NCI-H446 treated with DMSO at 0.1 percent for 48 hours (cell line): ENCODE measurements at places on chromosomes 5 and 9.

- no peak for DNase-seq
These were observed 12.6 kb downstream of the HTR4 start for GRCh38 chr5:148641735-148642134.

GRCh38 chr9:82410306-82410705 lies 421.7 kb downstream of the SPATA31D1 start:
- DNase-seq, result no peak

GRCh38 chr5:119016125-119016774 lies 27.9 kb upstream of the DTWD2 start:
- DNase-seq, result no peak

DNA sequence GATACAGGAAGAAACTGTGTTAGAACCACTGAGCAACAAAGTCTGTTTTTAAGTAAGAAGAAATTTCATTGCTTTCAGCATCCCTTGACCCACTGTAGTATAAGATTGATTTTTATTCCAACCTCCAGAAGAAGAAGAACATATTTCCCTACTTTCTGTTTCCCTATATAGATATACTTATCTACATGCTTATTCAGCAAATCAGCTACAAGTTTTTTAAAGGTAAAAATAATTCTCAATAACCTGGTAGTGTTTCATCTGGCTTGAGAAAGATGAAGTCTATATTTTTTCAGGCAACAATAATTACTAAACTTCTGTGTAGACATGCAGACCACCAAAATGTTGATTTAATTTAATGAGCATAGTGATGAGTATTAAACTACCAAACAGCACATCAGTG lies 201.0 kb downstream of the OSTF1 start:
- DNase-seq, result no peak

DNA sequence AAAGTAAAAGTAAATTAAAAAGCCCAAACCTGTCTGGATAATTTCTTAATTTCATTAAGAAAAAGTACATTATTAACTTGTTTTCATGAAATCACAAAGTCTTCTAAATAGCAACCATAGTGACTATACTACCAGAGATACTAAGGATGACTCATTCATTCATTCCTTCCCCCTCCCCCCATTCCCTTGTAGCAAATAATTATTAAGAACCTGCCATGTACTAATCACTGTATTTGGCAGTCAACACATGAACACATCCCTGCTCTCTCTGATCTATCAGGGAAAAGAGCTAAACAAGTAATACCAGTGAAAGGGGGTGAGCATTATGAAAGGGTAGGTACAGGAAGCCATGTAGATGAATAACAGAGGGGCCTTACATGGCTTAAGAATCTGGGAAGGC lies 203.9 kb downstream of the CWC27 start:
- DNase-seq, result no peak

DNA sequence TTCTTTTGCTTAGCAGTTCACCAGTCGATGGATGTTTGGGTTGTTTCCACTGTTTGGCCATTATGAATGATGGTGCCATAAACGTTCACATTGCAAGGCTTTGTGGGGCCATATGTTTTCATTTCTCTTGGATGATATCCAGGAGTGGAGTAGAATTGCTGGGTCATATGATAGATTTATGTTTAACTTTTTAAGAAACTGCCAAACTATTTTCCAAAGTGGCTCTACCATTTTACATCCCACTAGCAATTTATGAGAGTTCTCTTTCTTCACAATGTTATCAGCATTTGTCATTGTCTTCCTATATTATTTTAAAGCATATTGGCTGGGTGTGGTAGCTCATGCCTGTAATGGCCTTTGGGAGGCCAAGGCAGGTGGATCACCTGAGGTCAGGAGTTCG lies 5.2 kb downstream of the GPR107 start:
- peak; percentile 19 for DNase-seq

GRCh38 chr5:172285226-172286143 lies 1.9 kb upstream of the UBTD2 start:
- DNase-seq, result no peak

- DNase-seq, result no peak
These were observed 62.3 kb upstream of the SPRY4 start for GRCh38 chr5:142387024-142387682.

DNA sequence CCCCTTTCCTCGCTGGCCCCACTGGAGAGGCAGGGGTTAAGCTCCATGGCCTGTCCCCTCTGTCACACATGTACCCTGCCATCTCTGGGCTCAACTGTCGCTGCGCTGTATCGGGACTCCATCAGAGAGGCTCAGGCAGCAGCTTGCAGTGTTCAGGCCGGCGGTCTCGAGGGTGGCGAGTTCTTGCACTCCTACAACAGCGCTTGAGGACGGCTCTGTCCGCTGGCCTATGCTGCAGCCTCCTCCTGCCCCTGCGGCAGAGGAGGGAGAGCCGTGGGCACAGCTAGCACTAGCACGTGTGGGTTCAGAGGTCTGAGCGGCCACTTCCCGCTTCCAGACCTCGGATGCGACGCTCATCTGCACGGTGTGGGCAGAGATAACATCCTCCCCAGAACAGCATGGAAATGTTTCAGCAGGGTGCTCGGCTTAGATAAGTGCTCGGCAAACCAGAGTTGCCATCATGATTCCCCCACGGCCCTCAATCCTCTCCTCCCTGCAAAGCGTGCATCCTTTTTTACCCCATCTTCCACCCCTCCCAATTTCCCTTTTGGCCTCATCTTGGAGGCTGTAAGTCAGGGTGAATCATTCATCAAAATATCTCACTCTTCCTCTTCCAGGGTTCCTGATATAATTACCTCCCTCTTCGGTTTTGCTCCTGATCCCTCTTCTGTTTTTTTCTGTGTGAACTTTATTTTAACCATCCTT lies 41.9 kb upstream of the FUBP3 start:
- no peak for DNase-seq

- DNase-seq, result no peak
These were observed 68.4 kb downstream of the STK32A start for GRCh38 chr5:147303251-147303650.

- DNase-seq, result no peak
These were observed 24.7 kb upstream of the RXRA start for GRCh38 chr9:134301387-134302129.

DNA sequence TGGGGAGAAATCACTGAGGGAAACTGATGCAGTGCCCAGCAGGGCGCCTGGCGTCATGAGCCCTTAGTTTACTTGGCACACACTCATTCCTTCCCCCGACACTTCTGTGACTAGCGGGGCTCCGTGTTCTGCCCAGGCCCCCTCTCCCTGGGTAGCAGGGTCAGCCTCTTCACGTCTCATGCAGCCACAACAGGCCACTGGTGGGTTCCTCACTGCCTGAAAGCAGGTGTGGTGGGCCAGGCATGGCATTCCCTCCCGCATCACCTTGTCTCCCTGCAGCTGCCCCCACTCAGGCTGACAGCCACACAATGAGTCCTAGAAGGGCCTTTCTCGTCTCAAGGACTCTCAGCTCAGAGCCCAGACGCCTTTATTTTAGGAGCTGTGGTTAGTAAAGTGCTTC lies 51.1 kb upstream of the CPLX2 start:
- no peak for DNase-seq

DNA sequence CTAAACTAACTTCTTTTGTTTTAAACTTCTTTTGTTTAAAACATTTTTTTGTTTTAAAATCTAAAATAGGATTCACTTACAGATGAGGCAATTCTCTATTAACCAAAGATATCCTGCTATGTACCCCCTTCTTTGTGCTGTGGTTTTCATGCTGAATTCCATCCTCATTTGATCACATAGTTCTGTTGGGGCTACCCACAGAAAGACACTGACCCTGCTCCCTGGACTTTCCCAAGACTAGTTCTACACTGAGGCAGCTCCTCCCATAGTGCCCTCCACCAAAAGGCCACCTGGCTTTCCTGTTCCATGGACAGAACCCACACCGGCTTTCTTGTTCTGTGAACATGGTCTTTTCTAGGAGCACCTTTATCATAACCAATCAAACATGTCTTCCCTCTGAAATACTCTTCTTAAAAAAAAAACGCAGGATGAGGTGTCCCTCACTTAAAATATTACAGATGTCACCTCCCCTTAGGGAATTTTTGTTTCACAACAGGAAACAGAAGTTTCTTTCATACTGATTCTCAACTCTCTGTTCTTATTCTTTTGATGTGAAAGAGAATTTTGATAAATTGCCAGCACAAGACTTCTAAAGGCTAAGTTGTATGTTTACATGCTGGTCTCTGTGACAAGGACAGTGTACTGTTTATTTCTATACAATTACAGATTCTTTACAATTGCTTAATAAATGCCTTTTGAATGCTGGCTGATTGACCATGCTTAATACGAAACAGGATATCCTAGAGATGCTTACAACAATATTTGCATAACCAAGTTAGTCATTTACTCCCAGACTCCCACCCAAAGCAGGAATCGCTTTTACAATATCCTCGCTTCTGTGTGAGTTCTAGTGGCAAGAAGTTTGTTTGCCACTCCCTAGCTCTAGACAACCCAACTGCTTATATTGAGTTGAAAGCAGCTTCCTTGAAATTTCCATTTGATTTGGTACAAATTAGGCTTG lies 300.4 kb downstream of the DTWD2 start:
- DNase-seq, result no peak

DNA sequence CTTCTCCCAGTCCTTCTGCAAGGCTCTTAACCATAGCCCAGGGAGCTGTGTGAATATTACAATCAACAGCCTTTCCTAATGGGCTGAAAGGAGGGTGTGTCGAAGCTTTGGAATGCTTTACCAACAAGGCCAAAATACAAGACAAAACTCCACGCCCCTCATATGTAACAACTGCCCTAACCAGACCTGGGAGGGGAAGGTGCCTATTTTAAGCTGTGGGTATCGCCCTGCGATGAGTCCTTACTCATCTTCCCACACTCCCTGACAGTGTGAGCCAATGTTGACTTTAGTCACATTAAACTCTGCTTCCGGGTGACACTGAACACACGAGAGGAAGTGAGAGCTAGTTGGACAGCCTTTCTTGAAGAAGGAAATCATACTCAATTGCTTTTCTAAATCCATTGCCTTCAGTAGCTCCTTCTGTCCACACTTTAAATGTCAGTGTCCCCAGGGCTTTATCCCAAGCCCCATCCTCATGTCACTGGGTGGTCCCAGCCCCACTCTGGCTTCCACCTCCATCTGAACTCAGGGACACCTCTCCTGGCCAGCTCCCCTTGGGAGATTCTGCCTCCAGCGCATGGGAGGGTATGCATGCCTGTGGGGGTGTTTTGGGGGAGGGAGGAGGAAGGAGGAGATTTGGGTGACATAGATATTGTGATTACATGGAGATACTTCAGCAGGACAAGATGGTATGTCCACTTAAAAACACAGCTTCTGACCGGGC lies 6.5 kb upstream of the TBC1D9B start:
- no peak for DNase-seq
